WERI-Rb-1 (cell line): ENCODE measurements at places on chromosomes 4 and X.

- DNase-seq = no peak
Observed at GRCh38 chrX:23773601-23774175, 9.3 kb upstream of the SAT1 start.

DNA sequence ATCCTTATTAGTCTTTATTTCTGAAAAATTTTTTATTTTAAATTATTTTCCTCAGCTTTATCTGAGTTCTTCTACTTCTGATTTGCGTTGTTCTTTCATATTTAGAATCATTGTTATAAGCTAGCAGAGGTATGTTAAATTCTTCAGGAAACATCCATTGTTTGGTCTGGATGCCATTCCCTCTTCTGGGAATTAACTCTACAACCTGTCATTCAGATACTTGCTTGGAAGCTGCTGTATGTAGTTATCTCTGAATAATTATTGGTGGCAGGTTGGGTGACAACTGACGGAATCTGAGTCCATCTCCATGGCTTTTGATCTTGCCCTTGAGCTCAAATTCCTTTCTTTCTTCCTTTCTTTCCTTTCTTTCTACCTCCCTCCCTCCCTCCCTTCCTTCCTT is 61.9 kb downstream of the DDIT4L start:
- no peak for DNase-seq

- no peak for DNase-seq
Observed at GRCh38 chrX:47613082-47613481, 6.6 kb downstream of the SYN1 start.

- DNase-seq = no peak
Observed at GRCh38 chrX:39682778-39683177, 415.0 kb downstream of the BCOR start.

DNA sequence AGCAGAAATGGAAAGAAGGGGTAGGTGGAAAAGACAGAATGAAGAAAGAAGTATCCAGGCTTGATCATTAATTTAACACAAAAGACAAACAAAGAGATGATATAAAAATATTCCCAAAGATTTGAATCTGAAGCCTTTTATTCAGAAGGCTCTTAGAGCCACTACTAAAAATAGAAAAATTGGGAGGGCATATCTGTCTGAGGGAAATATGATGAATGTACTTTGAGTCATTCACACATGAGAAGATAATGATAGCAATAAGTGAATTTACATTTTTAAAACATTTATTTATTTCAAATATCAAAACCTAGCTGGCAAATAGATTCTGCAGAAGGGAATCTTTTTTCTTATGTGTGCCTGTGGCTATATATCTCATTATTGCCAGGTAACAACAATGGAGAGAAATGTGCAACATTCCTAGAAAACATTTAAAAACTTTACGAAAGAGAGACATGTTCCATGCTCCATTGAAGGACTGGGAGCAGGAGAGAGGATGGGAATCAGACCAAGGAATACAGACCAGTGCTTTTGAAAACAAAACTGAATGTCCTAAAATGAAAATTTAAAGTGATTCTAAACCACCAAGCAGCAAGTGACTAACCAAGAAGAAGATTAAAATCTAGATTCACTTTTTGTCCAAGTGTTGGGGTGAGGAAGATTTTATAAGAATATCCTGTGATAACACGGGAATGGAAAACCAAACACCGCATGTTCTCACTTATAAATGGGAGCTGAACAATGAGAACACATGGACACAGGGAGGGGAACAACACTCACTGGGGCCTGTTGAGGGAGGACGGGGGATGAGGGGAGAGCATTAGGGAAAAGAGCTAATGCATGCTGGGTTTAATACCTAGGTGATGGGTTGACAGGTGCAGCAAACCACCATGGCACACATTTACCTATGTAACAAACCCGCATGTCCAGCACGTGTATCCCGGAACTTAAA is 41.2 kb downstream of the ANXA5 start:
- no peak for DNase-seq
